Stimulated activated CD4-positive, alpha-beta T cell treated with anti-CD3 and anti-CD28 coated beads, Interleukin-15, amount 100 ng/mL, for 24 hours (primary cell): ENCODE measurements at places on chromosomes 12 and 14.

DNA sequence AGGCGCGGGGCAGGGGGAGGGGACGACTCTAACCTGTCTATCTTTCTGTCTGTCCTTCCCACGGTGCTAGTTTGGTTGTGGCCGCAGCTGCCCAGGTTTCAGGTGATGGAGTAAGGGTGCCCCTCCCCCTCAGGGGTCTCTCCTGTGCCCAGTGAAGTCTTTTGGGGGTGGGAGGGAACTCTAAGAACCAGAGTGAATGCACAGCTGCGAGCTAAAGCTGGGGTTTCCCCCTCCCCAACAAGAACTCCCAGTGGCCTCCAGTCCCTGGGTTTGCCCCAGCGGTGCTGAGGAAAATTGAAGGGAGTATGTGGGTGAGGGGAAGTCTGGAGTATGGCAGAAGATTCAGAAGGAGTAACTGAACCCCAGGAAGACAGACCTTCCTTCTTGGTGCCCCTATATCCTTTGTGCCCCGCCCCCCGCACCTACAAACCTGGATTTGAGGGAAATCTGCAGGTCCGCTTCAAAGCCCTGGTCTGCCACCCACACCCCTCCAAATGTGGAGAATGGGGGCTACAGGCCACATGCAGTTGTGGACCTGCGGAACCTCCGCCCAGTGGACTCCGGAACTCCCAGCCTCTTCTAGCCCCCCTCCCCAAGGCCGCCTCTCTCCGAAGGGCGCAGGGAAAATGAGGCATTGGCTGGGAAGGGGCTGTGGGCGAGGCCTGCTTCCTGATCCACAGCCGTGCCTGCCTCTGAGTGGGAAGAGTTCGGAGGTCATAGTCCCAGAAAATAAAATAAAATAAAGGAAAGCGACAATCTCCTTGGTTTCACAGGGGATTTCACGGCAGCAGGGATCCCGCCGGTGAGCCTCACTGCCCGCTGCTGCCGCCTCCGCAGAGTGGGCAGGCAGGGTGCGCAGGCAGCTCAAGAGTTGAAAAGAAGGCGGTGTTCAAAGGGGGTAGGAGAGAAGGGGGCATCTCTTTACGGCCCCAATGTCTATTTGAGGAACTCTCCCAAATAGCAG, 3.4 kb upstream of the HOXC9 start:
- DNase-seq, result no peak

DNA sequence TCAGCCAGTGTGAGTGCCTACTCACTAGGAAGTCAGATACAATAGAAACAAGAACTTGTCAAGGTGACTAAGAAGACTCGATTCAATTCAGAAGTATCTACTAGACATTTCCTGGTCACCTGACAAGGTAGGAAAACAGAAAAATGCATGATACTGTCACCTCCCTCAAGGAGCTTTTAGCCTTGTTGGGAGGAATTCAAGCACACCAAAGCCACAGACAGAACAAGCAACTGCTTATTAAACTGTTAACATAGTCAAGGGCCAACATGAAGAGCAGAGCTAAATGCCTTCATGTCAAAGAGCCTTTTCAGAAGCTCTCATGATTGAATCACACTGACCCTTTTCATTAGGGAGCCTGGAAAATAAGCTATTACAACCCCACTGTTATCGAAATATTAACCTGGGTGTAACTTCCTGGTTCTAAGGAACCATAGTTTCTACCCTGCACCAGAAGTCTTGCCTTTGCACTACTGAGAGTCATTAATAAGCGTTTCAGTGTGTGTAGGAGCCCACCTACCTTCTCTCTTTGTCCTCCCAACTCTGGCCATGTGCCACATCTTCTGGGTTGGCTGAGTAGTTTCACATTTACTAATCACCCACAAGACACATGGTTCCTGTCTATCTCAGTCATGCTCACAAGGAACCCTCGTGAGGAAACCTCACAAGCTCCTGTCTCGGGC, 31.0 kb upstream of the LGALS3 start:
- peak; percentile 71 for DNase-seq

GRCh38 chr12:41248391-41248790, 60.3 kb downstream of the PDZRN4 start:
- DNase-seq, result no peak

DNA sequence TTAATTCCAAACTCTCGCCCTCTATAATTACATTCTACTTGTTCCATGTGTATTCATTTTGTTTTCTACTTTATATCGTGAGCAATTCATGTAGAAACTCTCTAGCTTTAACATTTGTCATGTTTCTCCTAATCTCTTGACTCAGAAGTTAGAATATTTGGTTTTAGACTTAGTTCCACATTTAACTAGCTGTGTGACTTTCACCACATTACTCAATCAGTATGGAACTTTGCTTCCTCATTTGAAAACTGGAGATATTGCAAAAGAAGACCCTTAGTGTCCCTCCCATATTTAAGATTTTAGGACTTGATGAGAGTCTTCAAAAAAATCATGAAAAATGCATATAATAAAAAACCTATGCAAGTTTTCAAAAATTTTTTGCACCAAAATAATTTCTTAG, 447.5 kb downstream of the GXYLT1 start:
- DNase-seq, result no peak

- DNase-seq, result no peak
These were observed 154.9 kb downstream of the SEC23A start for GRCh38 chr14:38948171-38948570.

- no peak for DNase-seq
These were observed 320.6 kb downstream of the RAD51B start for GRCh38 chr14:68140076-68140741.

DNA sequence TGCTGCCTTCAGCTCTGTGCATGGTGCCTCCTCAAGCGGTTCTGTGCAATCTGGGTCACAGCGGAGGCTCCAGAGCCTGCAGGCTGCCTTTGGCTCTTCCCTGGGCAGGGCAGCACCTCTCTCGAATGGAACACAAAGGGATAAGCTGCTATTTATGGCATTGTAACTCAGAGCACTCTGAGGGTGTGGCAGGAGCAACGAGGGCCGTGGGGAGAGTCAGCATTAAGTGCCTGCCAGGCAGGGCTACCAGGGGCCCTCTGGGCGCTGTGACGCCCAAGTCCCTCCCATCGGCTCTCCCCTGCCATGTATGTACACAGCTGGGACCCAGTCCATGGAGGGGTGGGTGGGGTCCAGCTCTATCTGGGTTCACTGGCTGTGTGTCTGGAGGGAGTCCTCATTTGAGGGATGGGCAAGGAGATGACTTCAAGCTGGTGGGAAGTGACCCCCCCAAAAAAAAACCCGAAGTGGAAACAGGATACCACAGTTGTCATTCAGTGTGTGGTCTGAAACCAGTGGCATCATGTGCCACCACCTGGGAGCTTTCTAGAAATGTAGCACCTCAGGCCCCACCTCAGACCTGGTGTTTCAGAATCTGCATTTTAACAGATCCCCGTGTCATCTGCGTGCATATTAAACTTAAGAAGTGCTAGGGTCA, 44.0 kb upstream of the OAS1 start:
- no peak for DNase-seq

DNA sequence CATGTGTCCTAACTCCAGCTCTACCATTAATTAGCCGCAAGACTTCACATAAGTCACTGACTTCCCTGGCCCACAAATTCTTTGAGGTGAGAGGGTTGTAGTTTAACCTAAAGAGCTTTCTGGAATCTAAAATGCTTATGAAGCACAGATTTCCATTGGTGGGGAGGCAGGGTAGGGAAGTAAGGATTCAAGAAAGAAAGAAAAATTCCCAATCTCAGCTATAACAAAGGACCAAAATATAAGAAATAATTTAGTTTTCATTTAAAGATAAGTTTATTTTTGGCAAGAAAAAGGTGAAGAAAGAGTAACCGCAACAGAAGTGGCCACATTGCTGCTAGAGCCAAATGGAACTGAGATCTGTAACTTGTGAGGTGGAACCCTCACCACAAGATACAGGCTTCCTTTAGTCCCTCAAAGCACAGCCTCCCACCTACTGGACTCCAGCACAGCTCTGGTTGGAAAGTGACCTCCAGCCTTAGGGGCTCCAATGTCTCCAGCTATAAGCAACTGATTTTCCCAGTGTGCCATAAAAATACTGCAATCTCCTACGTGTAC, 23.6 kb downstream of the DAD1 start:
- DNase-seq, result no peak

GRCh38 chr12:8780389-8780788, 42.0 kb upstream of the A2ML1 start:
- no peak for DNase-seq

DNA sequence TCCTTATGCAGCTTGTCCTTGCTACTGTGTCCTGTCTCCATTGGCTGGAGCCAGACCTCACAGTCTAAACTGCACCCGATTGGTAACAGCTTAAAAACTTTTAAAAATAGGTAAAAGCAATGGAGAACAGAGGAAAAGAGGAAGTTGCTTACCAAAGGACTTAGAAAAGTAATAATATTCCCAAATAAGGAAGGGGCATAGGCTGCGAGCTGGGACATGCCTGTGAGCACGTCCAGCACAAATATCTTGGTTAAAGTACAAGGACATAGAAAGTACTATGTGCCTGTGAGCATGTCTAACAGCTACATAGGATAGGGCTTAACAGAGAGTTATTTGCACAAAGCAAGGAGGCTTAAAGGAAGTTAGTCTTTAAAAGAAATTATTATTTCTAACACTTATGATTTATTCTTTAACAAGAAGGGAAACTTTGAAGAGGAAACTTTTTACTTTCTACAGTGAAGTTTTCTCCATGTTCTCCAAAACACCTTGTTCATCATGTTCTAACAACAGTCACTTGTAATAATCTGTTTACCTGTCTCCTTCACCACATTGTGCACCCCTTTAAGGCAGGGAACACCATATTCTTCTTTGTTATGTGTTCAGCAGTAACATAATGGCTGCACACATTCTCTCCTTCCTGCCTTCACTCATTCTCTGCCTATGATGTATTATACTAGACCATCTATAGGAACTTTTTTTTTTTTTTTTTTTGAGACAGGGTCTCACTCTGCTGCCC, 9.8 kb upstream of the UBE2N start:
- no peak for DNase-seq

- DNase-seq, result no peak
These were observed 11.7 kb downstream of the DTX1 start for GRCh38 chr12:113067987-113068935.

- DNase-seq, result no peak
These were observed 6.6 kb upstream of the KRT4 start for GRCh38 chr12:52820521-52820920.

GRCh38 chr12:32161058-32161457, 54.4 kb downstream of the BICD1 start:
- no peak for DNase-seq

- DNase-seq, result no peak
These were observed 82.1 kb downstream of the ZFP36L1 start for GRCh38 chr14:68710776-68711175.

GRCh38 chr14:65229748-65230728, 127.7 kb upstream of the MAX start:
- peak; percentile 52 for DNase-seq

DNA sequence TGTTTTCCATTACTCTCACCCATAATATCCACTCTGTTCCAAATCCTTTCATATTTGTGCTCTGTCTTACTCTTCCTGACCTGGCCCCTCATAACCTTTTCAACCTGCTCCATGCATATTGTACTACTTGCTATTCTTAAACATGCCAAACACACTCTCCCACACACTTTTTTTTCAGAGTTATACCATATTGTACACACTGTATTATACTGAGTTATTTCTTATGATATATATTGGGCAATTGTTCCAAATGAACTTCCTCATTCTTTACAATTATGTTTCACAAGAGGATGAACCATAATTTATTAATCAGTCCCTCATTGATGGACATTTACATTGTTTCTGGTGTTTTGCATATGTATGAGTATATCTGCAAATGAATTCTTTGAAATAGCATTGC, 18.5 kb downstream of the ATL1 start:
- DNase-seq, result no peak

GRCh38 chr12:110849748-110850403, 3.1 kb downstream of the CCDC63 start:
- no peak for DNase-seq

DNA sequence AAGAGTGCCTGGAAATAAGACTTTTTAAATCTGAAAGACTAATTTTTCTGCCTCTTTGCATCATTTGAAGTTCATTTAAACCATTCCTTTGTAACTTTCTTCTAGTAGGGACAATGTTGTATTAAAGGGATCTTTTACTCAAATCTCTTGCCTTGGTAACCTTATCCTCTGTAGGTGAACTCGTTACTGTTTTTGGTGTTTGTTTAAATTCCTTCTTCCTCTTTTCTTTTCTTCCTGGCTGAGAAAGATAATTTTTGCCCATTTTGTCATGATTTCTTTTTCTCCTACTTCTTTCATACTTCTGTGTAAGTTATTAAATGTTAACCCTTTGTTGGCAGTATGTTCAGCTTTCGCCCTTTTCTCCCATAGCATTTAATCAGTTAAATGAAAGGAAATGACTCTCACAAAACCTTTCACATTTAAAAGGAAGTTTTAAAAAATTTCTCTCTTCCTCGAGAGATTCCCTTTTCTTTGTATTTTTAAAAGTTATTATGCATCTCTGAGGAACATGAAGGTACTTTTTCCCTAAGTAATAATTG, 10.3 kb downstream of the VEZT start:
- no peak for DNase-seq

- DNase-seq, result peak; percentile 62
These were observed 594 bp downstream of the TAMALIN start for GRCh38 chr12:52007158-52007921.

GRCh38 chr12:27076468-27076867, 5.9 kb downstream of the C12orf71 start:
- no peak for DNase-seq

GRCh38 chr14:56295743-56296142, 177.5 kb downstream of the PELI2 start:
- no peak for DNase-seq

- DNase-seq, result peak; percentile 79
These were observed 890 bp upstream of the KIF26A start for GRCh38 chr14:104137297-104138097.

DNA sequence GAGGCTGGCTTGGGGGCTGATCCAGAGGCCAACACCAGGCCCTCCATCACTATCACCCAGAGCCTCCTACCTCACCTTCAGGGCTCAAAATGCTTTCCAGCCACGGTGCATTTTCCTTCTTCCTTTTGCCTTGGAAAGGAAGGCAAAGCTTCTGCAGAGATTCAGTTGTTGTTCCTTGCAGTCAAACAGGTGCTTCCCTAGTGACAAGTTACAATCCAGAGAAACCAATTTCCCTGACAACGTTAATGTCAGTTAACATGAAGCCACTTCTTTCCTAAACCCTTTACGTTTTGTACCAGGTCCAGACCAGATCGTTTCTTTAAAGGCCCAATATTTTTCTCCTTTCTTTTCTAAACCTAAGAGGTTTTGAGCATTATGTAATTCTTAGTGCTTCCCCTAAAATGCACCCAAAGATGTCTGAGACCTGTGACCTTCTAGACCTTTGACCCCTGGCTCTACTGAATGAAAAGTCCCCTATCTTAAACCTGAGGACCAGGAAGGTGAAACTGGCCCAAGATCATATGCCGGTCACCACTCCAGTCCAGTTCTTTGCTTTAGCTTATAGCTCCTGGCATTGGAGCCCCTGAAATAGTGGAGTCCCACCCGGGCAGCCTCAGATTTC, 211.5 kb downstream of the SLC41A2 start:
- no peak for DNase-seq
